Epithelial cell of esophagus (primary cell): ENCODE measurements at places on chromosomes 6 and 20.

DNA sequence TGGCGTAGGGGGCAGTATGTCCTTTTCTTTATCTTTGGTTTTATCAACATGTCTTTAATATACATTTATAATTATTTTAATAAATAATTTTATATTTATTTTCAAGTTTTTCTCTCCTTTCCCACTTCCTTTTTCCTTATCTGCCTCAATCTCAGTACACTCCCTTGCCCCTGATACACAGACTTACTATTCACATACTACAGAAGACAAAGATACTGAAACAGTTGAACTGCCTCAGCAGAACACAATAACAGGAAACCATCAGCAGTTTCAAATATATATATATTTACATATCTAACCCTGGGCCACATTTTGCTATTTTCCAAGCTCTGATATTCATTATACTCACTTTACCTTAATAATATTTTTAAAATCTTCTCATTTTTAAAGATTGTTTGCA lies 19.8 kb downstream of the IBTK start:
- no peak for DNase-seq

DNA sequence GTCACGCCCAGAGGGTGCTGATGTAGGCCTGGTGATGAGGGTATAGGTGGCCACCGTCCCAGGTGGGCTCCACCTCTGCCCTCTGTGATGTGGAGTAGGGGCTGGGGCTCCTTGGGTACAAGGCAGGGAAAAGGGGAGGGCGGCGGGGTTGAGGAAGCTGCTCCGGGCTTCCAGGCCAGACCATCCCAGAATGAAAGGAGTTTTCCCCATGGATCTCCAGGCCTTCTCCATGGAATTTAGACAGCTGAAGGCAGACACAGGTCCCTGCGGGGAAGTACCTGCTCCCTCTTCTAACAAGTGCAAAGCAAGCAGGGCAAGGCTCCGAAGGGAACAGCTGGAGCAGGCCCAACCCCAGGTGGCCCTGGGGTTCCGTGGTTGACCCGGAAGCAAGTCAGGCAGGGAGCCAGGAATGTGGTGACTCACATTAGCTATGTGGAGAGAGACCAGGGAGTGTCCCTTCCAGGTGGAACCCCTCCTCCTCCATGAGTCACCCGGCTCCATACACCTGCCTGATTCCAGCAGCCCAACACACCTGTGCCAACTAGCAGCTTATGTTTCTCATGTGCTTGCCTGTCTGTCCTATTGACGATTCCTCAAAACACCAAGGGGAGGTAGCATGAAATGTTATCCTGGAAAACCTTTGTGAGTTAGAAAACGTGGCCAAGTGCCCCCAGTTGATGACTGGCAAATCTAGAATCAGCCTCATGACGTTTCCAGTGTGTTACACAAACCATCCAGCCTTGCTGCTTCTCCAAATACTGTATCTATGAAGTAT lies 59.7 kb upstream of the SNX9 start:
- peak; percentile 100 for DNase-seq

GRCh38 chr6:169263374-169263773 lies 9.7 kb upstream of the THBS2 start:
- no peak for DNase-seq

- DNase-seq, result no peak
Observed at GRCh38 chr6:38480036-38480435, 159.7 kb downstream of the BTBD9 start.

DNA sequence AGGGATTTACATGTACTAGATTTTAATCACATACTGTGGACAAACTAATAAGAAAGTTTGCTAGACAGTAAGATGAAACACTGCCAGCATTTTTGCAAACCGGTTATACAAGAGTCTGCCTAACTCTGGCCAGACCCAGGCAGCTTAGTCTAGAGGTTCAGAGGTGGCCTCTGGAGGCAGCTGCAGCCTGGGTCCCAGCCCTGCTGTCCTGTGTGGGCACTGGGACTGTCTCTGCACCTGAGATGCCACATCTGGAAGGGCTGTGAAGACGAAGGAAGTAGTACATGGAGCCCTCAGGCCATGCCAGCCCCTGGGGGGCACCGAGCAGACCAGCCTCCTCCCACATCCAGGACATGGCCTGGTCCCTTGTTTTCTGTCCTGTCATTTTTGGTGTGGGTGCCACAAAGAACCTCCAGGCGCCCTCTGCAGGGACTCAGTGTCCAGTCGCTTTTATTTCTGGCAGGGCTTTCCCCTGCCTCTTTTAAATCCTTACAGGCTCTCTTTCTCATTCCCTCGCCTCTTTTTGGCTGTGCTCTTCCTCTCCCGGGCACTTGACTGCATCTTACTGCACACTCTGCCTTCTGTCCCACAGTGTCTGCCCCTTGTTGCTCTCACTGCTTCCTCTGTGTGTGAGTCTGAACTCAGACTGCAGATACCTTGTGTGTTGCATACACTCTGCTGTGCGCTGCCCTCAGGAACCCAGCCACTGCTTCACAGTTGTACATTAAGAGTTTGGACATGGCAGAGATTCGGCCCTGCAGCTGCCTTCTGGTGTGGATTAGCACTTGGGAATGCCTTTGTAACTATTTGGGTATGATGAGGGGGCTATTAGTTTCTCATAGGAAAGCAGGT lies 216.7 kb downstream of the ZDHHC14 start:
- peak; percentile 51 for DNase-seq

DNA sequence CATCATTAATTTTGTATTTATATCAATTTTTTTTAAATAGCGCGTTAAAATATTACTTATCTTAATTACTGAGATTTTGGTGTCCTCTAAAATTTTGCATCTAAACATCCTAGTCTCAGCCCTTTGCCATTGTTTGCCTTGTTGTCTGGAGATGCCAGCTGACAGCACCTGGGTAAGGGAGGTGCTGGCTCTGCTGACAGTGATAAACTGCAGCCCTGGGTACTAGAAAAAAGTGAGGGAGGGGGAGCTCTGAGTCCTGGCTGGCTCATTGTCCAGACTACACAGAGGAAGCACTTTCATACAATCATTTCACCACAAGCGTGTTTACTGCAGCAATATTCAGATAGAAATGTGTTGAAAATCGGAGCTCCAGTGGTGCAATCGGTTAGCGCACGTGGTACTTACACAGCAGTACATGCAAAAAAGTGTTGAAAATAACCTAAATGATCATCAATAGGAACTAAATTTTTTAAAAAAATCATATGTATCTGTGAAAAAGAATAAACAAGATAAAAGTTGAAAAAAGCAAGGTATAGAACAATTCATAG lies 18.5 kb upstream of the UBR2 start:
- DNase-seq, result no peak

DNA sequence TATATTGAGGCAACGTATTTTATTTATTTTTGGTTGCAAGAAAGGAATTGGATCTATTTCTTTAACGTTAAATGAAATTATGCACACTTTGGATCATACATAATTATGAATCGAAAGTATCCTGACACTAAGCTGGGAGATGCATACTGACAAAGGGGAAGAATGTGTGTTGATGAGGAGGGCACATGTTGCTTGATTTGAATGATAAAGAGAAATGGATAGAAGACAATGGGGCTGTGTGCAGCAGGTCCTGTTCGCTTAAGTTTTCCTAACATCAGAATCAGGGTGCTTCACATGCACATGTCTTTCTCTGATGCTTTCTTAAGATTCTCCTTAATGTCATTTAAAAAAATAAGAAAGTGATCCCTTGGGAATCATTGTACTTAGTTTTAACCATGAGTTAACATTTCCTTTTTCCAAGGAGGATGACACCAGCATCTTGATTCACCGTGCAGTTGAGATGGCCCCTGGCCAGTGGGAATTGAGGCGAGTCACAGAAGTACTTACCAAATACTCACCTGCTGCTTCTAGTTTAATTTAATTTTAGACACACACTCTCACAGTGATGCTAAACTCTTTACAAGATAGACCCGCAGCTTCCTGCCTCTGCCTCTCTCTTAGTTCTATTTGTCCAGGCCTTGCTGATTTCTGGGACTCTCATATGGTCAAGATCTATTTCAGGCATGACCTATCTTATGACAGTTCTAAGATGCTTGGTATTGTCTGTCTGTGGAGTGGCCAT lies 116.5 kb downstream of the CLIC5 start:
- DNase-seq, result peak; percentile 30

- DNase-seq, result no peak
Observed at GRCh38 chr6:22899426-22899825, 330.1 kb downstream of the HDGFL1 start.

DNA sequence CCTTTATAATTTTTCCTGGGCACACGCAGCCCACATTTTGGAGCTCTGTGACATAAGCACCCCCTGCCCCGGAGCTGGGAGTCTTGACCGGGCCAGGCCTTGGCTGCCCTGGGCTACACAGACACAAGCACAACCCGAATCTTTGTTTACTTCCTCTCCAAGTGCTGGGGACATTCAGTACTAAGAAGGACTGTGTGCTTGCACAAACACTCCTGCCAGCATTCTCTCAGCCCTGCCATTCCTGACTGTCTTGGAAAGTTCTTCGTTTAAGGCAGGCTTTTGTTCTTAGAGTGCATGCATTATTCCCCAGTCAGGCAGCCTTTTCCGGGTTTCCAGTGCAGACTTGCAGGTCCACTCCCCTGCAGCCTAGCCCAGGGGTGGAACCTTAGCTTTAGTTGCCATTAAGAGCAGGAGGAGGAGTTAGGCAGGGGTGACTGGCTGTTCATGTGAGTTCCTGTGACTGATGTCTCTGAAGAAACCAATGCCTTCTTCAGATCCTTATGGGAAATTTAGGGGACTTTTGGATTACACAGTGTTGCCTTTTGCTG lies 28.6 kb downstream of the FOXO3 start:
- DNase-seq, result peak; percentile 100

- DNase-seq, result no peak
Observed at GRCh38 chr6:5412017-5412416, 150.7 kb downstream of the FARS2 start.

DNA sequence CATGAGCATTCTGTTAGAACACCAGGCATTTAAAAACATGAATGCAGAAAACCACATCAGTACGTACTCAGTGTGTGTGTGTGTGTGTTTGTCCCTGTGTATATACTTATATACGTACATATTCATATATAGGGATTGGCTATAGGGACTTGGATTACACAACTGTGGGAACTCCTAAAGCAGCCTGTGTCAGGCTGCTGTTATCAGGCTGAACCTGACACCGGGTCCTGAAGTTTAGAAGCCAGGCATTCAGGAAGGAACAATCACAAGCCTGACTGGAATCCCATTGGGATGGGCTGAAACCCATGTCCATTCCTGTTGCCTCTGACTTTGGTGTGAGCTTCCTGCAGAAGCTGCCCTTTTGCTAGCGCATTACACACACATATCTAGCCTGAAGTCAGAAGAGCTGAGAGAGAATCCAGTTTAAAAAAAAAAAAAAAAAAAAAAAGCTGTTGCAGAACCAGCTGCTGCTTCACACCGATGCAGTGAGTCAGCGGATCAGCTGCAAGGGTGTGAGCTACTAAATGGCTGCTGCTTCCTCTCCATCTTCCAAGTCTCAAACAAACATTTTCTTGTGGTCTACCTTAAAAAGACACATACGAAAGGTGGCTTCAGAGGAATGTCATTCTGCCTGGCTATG lies 348.1 kb downstream of the THBS2 start:
- DNase-seq, result peak; percentile 10

DNA sequence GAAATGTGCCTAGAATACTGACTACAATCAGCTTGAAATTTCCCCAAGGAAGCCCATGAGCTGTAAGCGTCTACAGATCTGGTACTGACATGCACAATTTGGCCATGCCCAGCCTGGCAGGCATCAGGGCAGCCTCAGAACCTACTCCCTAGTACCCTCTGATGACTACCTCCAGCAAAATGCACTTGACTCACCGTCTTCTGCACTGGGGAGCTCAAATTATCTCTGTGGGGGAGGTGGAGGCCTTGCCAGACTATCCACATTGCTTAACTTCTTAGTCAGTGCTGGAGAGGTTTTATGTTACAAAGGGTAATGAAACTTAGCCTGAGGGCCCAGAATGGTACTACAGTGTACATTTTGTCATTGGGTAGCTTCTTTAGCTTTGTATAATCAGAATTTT lies 126.0 kb upstream of the ADGRF1 start:
- peak; percentile 100 for DNase-seq

- peak; percentile 44 for DNase-seq
Observed at GRCh38 chr6:140590641-140591040, 1216.2 kb upstream of the CITED2 start.

- DNase-seq, result no peak
Observed at GRCh38 chr20:14569641-14570040, 232.2 kb upstream of the FLRT3 start.

DNA sequence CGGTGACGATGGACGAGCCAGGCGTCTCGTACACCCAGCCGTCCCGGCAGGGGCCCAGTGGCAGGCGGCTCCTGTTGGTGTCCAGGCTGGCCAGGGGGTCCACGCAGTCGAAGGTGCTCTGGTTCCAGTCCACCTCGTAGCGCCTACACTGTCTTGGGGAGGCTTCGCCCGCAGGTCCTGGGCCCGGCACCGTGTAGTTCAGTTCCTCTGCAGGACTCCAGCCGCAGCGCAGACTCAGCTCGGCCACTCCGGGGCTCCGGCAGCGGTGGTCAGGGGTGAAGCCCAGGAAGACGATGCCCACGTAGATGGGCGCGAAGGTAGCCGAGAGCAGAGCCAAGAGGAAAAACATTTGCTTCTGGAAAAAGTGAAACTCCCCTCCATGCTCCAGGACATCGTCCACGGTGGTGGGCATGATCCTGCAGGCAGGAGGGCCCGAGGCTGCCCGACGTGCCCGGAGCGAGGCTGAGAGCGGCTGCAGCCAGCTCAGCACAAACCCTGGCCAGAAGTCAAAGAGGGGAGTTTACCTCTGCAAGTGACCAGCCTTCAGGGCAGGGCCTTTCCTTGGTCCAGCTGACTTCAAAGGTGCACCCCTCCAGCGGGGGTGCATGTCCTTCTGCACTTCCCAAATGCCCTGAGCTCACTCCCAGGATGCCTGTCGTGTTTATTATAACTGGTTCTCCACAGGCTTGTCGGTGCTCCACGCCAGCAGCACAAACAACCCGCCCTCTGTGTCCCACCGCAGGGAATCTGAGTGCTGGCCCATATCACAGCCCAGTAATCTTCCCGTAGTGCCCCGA lies at the start of gene SLC22A2:
Gene SLC22A2, minus strand, starts transcription at position 476 of the 797 bp plus-strand sequence. Its CDS starts 64 bp downstream, at position 412.
- no peak for DNase-seq

GRCh38 chr20:9031991-9032390 lies 36.9 kb upstream of the PLCB4 start:
- no peak for DNase-seq

- DNase-seq, result peak; percentile 51
Observed at GRCh38 chr6:49530141-49530776, 20.2 kb upstream of the C6orf141 start.

GRCh38 chr6:3314176-3314575 lies 55.4 kb downstream of the PSMG4 start:
- no peak for DNase-seq

GRCh38 chr6:131917763-131918649 lies 33.2 kb downstream of the CCN2 start:
- no peak for DNase-seq

DNA sequence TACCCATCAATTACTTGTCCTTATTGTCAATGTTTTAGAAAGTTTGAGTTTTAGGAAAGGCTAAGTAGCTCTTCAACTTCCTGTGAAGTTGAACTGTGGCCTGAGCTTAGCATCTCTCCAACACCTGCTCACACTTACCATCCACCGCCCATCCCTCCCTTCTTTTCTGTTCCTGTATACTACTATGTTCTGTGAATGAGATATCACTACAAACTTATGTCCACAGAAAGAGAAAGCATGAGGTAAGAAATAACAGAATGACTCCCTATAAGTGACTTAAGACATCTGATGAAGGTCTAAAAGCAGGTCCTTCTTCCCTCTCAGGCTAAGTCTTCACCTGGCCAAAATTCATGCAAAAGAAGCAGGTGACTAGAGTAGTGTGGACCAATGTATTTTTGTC lies 246.3 kb upstream of the PREP start:
- DNase-seq, result no peak
